ENCODE measurements at places on chromosomes 16 and 17.

DNA sequence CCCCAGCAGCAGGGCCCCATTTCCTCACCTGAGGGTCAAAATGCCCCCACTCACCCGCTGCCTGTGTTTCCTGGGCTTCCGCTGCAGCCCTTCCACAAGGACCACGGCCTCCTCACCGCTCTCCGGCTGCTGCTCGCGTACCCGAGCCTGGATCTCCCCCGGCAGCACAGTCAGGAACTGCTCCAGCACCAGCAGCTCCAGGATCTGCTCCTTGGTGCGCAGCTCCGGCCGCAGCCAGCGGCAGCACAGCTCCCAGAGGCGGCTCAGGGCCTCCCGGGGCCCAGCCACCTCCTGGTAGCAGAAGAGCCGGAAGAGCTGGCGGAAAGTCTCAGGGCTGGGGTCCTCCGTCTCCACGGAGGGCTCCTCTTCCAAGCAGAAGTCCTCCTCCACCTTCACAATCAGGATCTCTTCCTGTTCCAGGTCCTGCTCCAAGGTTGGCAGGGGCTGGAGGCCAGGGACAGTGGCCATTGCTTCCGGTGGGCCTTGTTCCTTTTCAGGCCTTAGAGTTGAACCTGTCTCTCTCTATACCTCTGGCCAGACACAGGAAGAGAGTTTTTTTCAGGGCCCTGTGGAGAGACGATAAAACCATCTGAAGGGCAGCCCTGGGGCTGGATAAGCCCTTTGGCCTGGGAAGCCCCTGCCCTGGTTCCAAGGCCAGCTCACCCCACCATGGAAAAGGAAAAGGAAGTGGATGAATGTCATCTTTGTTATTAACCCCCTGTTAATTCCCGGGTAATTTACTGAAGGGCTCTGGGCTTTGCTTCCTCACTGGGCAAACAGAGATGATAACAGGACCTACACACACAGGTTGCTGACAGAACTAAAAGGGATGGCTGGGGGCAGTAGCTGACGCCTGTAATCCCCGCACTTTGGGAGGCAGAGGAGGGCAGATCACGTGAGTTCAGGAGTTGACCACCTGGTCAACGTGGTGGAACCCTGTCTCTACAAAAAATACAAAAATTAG is 1.2 kb downstream of the ZNF500 start:
- DNase-seq: no peak

- DNase-seq: no peak
These were observed 141.2 kb downstream of the SEC14L1 start for GRCh38 chr17:77281904-77282367.

- no peak for DNase-seq
These were observed 7.1 kb downstream of the SOX8 start for GRCh38 chr16:988471-989353.

DNA sequence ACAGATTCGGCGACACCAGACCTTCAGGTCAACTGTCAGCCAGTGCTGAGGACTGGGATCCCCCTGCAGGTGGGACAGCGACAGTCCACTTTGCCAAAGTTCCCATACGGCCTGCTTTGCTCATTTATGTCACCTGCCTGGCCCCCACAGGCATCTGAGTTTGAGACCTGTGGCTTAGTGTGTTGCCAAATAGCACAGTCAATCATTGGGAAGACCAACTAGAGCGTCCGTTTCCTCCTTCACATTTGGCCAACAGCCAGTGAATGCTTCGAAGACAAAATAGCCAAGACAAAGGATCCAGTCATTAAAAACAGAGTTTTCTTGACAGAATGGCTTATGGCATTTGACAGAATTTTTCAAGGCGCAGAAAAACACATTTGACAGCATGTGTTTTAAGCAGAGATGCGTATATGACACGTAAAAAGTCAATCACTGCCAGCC is 113.8 kb downstream of the ABCC12 start:
- no peak for DNase-seq

GRCh38 chr17:82815354-82815753 is 24.5 kb downstream of the ZNF750 start:
- no peak for DNase-seq

DNA sequence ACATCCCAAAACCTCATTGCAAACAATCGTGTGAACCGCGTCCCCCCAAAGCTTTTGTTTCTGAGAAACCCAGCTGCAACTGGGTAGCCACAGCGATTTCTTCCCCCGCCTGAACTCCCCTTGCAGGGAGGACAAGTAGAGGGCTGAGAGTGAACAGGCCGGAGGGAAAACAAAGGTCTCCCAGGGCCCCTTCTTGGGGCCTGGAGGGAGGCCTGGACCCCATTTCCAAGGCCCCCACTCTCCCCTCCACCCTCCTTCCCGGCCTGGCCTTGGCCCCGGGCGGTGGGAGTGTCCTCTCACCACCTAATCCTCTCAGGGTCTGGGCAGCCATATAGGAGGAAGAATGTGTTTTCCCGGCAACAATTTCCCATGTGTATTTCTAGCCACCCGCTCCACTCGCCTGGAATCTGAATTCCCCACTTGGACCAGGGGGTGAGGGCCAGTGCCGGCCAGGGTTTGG is 2.6 kb downstream of the GLIS2 start:
- peak; percentile 67 for DNase-seq

- no peak for DNase-seq
These were observed 11.3 kb downstream of the SSTR2 start for GRCh38 chr17:73175962-73176565.

DNA sequence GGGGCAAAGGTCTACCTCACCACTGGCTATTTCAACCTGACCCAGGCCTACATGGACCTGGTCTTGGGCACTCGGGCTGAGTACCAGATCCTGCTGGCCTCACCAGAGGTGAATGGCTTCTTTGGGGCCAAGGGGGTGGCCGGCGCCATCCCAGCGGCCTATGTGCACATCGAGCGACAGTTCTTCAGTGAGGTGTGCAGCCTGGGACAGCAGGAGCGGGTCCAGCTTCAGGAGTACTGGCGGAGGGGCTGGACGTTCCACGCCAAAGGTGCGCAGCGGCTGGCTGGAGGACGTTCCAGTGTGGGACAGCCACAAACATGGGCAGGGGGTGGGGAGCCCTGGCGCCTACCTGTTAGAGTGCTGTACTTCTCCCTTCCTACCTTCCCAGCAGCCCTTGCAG is 25.4 kb downstream of the PGS1 start:
- DNase-seq: no peak

- DNase-seq: peak; percentile 82
These were observed 694 bp downstream of the NF1 start for GRCh38 chr17:31095236-31096105.

DNA sequence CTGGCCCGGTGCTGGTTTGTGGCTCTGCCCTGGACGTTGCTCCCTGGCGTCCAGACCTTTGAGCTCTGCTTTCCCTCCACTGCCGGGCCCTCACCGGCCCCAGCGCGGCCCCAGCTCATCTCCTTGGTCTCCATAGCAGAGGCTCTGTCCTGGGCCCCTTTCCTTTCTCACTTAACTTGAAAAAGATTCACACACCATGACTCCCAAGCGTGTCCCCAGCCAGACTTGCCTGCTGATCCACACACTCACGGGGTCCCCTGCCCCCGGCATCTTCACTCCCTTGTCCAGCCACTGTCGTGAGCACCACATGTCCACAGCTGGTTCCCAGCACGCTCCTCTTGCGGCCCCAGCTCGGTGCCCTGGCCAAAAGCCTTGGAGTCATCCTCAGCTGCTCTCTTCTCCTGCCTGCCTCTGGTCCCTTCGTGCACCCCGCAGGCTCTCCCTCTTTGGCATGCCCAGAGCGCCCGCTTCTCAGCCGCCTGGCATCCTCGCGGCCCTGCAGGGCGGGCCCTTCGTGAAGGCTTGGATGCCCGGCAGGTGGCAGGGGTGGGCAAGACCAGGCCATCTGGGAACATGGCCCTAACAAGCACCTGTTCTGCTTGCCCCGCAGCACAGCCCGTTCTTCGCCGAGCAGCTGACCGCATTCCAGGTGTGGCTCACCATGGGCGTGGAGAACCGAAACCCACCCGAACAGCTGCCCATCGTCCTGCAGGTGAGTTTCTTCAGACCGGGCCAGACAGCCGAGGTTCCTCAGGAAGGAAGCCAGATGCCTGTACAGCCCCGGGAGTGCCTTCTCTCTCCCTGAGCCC is 145.6 kb upstream of the CHMP6 start:
- no peak for DNase-seq

- no peak for DNase-seq
These were observed 868 bp downstream of the MED13 start for GRCh38 chr17:62064029-62064790.

DNA sequence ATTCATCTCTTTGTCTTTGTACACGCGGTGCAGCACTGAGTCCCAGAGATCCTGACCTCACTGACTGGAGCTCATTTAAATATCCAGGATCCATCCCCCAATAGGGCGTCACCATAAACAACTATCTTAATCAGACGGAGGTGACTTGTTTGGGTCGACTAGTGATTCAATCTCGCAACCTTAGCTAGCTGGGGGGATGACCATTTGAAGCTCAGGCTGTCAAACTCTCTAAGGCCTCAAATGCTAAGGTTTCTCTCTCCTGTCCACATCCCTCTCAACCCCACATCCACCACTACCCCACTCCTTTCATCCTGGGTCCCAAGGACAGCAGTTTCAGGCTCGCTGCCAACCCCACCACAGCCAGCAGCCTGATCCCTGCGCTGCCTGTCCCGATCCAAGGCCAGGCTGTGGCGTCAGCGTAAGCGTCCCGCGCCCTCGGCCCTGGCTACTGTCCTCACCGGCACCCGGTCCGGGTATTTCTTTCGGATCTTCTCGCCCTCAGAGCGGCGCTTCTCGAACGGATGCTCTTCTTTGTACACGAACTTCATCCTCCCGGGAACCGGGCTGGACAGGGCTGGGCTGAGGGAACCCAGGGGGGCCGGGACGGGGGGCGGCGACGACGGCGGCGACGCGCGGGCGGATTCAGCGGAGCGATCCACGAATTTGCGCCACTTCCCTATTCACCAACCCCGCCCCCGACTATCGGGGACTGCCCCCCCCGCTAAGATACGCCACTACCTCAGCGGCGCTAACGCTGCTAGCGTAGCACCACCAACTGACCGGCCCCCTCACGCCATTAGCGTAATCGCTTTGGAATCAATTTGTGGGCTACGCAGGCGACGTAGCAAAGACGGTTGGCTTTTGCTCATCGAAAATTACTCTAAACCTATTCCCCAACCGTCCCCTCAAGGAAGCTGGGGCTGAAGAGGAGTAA is at the start of gene GABARAP:
Gene GABARAP (minus strand): TSS at position 667 of the 934 bp plus-strand sequence. CDS start 119 bp downstream, at position 548.
- DNase-seq: peak; percentile 98

- DNase-seq: no peak
These were observed 20.0 kb downstream of the MYH10 start for GRCh38 chr17:8610558-8610957.

DNA sequence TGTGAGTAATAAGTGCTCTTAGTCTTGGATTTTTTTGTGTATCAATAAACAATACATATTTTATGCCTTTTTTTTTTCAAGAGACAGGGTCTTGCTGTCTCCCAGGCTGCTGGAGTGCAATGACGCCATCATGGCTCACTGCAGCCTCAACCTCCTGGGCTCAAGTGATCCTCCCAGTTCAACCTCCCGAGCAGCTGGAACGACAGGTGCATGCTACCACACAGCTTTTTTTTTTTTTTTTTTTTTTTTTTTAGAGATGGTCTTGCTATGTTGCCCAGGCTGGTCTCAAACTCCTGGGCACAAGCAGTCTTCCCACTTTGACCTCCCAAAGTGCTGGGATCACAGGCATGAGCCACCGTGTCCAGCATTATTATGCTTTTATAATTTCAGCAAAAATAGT is 13.0 kb downstream of the ACSF2 start:
- no peak for DNase-seq

DNA sequence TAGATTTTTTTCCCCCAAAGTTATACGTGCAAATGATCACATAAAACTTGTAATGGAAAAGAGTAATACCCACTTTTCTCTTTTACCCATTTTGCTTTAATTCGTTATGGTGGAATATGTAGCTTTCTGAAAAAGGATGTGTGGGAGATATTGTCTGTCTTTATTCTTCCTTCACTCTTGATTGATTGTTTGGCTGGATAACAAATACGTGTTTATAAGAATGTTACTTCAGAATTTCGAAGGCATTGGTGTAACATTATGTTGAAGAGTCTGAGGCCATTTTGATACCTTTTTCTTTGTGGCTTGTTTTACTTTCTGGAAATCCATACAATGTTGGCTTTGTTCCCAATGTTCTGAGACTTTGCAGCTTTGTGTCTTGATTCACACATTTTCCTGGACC is 71.4 kb downstream of the BCAS3 start:
- no peak for DNase-seq

- peak; percentile 78 for DNase-seq
These were observed 48.8 kb downstream of the SDK2 start for GRCh38 chr17:73595479-73595878.

GRCh38 chr16:53745753-53746266 is 41.9 kb downstream of the FTO start:
- DNase-seq: no peak

DNA sequence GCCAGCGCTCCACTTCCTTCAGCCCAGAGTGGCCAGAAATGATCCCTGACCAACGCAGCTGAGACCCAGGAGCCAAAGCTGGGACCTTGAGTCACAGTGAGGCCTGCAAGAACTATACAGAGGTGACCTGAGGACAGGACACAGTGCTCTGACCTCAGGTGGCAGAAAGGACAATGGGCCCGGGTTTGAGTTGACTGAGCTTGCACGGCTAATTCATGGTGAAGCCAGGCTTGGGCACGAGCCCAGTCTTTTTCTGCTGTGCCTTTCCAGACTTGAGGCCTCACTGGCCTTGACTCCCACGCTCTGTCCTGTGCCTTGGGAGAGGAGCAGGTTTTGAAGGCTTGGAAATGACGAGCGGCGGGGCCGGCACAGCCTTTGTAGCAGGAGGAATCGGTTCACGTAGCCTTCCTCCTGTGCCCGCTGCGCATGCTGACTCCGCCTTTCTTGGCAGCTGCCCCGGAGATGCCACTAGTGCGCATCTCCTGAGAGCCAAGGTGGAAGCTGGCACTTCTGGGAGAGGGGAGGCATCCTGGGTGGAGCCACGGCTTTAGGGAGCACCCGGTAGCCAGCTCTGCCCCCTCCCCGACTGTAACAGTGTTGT is 34.9 kb downstream of the NDEL1 start:
- no peak for DNase-seq

DNA sequence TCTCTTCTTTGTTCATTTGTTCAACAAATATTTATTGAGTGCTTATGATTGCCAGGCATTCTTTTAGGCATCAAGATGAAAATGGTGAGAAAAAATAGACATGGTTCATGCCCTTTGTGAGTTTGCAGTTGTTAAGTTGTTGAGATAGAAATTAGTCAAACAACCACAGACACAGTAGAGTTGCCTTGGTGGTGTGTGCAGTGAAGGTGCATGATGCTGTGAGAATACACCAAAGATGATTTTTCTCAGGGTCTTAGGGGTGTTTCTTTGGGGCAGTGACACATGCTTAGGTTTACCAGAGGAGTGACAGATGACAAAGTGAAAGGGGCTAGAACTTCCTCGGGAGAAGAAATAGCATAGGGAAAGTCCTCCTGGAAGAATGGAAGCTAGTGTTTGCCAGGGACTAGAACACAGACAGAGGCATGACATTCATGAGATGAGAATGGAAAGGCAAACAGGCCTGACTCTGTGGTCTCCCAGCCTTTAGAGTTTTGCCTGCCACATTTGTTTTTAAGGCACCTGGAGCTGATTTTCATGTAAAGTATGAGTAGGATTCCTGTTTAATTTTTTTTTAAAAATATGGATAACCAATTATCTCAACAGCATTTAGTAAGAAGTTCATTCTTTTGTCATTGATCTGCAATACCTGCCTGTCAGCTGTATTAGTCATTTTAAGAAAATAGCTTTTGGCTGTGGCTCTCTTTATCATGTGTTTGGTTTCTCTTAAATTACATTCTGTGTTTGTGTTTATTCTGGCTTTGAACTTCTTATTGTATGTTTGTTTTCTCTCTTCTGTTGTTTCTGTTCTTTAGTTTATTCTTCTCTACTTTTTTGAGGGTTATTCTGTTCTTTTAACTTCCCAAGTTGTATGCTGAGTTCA is 36.6 kb downstream of the CYLD start:
- no peak for DNase-seq
